ENCODE measurements at places on chromosomes 12 and 14.

DNA sequence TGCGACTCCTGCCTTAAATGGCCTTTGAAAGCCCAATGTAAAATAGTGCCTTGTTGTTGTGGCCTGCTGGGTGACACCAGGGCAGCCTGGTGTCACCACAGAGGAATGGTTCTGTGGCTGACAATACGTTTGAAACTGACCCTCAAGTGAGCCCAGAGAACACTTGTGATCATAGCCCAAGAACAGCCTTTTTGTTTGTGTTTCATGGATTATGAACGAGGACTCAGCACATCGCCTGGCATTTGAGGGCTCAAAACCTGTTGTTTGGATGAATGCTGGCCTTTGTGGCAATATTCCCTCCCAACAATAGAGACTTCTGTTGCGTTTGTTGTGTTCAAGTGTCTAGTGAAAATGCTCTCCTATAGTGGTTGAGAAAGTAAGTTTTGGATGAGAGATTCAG lies 48.5 kb downstream of the TSPAN9 start:
- DNase-seq: no peak

DNA sequence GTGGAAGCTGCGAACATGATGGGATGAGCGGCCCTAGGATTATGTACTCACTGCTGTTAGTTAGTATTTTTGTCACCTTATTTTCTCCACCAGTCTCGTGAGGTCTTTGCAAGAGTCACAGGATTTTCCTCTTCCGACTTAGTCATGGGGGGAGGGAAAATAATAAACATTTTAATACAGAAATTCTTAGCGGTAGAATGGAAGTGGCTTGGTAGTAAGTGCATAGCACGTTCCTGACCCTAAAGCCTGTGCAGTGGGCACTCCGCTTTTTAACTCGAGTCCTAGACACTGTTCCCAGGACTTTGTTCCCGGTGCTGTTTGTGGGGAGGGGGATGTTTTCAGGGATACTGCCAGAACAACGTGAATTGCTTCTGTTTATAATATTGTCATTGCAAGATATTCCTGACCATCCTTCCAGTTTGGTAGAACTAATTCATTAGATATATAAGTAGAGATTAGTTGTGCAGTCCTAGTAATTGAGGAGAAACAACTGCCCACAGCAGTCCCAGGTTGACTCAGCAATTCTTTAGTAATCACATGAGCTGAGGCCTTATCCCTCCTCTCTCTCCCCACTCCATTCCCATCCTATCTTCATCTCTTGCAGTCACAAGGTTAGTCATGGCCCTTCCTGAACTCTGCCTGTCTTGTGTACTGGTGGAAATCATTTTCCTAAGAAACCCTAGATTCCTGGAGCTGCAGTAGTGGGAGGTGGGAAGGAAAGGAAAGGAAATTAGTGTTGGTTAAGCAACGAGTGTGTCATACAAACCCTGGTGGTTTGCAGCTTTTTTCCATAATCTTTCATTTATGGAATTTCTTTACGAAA lies 799 bp downstream of the SLC38A6 start:
- DNase-seq: no peak

- no peak for DNase-seq
Observed at GRCh38 chr12:21627924-21628323, 23.3 kb upstream of the GYS2 start.

DNA sequence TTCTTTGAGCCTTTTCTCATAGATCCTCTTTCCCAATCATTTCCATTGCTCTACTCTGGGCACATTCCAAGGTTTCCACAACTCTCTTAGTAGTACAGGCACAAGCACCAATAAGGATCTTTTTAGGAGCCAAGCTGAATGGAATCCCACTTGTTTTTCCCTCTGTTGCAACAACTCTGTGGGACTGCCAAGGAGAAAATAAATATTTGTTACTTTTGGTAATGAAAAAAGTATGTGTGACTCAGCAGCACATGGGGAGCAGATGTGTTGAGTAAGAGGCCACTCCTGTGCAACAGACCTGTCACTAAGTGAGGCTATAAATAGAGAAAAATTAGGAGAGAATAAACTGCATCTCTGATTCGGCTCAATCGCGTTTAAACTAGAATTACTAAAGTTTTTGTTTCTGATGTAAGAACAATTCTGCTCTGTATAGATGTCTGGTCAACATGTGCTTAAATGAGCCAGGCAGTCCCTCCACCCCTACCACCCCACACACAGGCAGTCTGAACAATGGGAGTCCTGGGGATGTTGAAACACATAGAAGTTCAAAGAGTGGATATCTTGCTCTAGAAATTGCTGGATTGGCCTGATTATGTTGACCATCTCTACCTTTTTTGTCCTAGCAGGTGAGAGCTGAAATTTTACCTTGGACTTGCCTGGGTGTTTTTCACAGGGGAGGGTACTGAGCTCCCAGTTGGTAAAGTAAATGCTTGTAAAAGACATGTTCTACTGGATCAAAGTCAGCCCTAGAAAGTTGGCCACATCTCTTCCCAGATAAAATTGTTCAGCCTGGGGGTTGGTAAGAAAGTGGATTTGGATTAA lies 244.3 kb upstream of the NOVA1 start:
- DNase-seq: peak; percentile 32

DNA sequence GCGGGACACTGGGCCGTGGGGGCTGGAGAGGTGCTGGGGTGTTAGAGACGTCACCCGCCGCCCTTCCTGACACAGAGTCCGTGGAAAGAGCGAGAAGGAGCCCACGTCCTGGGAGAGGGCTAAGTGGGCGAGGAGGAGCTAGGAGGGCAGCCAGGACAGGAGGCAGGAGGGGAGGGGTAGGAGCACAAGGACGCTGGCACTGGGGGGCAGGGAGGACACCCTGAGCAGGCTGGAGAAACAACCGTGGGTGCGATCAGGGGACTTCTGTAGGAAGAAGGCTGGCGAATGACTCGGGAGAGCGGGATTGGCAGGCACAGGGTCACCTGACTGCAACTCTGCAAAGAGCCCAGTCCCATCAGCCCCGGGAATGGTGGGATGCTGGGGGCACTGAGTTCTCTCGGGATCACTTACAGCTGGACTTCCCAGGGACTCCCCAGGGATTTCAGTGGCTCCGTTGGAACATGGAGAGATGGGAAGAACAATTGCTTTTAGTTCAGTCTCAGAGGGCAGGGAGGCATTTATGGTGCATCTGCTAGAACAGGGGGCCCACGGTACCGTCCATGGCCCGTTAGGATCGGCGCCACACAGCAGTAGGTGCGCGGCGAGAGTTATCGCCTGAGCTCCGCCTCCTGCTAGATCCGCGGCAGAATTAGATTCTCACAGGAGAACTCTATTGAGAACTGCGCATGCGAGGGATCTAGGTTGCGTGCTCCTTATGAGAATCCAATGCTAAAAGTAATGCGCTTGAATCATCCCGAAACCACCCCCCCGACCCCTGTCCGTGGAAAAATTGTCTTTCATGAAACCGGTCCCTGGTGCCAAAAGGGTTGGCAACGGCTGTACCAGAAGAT lies 24.3 kb downstream of the UBR7 start:
- DNase-seq: no peak

DNA sequence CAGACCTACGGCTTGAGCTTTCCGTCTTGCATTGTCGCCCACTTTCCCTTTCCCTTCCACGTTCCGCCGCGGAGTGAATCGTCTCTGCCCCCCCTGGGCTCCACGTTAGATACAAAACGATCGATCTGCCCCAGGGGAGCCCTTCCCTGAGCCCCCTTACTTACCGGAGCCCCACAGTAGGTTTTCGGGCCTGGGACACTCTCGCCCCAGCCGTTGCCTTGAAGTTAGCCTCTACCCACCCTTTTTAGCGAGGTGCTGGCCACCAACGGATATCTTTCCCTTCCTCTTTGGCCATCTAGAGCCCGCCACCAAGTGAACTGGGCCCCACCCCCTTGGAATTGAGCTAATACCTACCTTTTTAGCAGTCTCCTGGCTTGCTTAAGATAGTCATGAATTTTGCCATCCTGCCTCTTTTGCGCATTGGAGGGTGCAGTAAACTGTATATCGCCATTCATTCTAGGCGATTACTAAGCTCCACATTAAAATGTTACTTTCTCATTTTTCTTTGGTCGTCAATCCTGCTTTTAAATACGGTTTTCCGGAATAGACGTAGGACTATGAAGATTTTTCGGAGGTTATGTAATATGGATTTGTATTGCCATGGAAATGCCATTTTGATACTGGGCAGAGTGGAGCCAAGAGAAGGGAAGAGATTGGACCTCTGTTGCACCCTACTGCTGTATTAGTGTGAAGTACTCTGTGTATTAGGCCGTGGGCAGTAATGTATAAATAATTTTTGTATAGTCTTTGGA lies 764 bp downstream of the RBM25 start:
- no peak for DNase-seq

- DNase-seq: no peak
Observed at GRCh38 chr12:115472852-115473251, 788.9 kb upstream of the TBX3 start.

GRCh38 chr14:32925439-32925838 lies 13.2 kb upstream of the NPAS3 start:
- no peak for DNase-seq

- DNase-seq: no peak
Observed at GRCh38 chr14:95463171-95463901, 53.1 kb downstream of the SYNE3 start.

GRCh38 chr12:110639336-110640141 lies 25.6 kb downstream of the TCTN1 start:
- DNase-seq: no peak

DNA sequence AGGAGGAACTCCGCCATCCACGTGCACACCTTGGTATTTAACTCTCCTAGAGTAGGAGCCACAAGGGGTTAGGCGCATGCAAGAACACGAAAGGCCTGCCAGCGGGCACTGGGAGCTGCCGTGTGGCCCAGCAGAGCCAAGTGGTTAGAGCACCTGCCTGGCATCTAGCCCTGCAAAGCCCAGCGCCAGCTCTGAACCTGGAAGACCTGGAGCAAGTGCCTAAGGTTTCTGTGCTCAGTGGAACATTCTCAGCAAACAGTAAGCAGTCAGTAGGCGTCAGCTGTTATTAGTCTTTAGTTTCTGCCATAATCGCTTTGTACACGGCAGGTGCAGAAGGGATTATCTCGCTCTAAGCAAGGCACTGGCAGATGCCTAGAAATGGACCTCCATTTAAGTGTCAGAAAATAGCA lies 55.4 kb downstream of the SETD3 start:
- no peak for DNase-seq

GRCh38 chr12:91413581-91414546 lies 231.2 kb upstream of the DCN start:
- DNase-seq: no peak

All from amniotic stem cell (primary cell).